ENCODE measurements at places on chromosomes 16 and 17.

GRCh38 chr17:42407289-42407836 is 15.7 kb downstream of the CAVIN1 start:
- no peak for DNase-seq

DNA sequence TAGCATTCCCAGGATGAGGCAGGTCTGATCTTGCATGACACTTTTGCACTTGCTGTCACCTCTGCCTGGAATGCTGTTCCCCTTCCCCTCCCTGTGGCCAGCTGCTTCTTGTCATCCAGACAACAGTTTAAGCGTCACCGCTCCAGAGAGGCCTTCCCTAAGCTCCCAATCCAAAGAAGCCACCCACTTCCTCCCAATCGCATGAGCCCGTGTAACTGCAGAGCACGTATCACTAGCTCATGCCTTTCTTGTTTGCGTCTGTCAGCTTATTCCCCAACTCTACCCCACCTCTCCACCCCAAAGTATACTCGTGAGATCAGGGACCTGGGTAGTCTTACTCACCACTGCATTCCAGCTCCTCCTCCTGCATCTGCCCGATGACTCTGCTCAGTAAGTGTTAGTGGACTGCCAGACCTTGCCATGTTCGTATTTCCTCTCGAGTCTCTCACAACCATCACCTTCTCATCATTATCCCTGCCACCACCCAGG is 92.8 kb downstream of the GAS7 start:
- DNase-seq, result no peak

DNA sequence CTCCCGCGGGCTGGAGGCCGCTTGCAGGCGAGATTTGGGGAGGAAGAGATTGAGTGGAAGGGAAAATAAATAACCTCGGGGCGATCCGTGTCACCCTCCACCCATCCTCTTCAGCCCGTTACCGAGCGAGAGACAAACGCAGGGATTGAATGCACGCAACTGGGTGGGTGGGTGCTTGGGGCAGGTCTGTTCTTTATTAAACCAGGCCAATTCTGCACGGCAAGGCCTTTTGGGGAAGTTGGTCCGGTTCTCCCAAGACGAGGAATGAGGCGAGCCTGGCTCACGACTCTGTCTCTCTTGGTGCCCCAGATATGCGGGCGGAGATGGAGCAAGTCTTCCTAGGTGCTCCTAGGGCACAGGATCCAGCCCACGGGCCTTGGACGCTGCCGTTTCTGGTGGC is 396 bp upstream of the HOXB7 start:
- DNase-seq, result no peak

DNA sequence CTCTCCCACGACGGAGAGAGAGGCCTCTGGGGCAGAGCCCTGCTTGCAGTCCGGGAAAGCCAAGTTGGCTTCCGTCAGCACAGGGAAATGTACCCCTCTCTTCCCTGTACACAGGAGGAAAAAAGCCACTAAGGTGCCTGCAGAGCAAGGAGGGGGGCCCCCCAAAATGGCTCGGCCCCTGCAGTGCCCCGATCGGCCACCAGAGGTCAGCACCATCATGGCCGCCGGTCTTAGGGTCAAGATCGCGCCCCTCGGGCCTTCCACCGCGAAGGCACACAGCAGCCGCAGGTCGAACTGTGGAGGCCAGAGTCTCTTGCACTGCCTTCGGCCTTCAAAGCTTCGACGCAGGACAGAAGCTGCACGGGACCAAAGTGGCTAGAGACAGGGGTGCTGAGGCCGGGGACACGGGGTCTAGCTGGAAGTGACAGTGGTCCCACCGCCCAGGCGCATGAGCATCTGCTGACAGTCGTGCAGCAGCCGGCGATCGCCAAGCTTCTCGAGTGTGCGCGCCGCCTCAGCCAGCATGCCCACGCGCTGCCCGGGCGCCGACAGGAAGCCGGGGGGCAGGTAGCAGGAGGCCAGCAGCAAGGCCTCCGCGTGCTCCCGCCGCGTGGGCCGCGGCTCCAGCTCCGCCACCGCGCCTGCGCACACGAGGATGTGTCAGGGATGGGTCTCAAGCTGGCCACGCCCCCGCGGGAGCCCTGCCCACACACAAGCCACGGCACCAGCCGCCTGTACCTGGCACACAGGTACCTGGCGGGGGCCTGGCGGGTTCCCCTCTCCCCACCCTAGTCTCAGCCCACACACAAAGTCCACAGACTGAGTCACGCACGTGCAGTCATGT is 24.4 kb downstream of the SREBF1 start:
- DNase-seq, result peak; percentile 51

DNA sequence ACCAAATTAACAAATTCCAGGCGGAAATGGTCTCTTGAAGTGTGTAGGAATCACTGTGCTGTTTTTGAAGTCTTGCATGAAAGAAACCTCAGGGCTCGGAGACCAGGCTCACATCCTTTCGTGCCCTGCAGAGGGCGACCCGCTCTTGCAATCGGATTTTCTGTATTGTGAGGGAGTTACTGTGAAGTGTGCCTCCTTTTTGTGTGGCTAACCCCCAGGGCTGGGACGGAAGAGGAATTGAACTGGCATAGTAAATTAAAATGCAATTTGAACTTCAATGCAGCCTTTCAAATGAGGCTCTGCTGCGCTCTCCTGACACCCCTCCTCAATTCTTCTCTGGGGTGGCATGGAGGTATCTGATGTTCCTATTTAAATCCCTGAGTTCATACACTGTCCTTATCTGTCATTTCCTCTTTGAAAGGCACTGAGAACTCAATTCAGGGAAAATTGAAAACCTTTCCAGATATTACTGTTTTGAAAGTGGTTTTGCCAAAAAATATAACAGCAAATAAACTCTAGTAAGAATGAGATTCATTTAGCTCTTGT is 51.5 kb upstream of the MGAT5B start:
- peak; percentile 21 for DNase-seq

DNA sequence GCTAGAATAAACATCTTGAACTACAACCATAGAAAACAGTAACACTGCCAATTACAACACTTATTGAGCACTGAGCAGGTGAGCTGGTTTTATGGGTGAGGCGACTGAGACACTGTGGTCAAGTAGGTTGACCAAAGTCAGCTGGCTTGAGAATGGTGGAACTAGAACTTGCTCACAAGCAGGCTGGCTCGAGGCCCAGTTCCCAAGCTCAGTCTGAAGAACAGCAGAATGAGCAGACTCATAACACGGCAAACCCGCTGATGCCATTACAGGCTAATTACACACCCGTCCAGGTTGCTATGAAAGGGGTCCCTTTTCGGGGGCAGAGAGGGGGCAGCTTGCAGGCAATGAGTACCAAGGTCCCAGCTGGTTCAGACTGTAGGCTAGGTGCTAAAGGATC is 6.5 kb downstream of the ZZEF1 start:
- no peak for DNase-seq

- DNase-seq, result no peak
Observed at GRCh38 chr16:49013727-49014080, 267.9 kb downstream of the CBLN1 start.

DNA sequence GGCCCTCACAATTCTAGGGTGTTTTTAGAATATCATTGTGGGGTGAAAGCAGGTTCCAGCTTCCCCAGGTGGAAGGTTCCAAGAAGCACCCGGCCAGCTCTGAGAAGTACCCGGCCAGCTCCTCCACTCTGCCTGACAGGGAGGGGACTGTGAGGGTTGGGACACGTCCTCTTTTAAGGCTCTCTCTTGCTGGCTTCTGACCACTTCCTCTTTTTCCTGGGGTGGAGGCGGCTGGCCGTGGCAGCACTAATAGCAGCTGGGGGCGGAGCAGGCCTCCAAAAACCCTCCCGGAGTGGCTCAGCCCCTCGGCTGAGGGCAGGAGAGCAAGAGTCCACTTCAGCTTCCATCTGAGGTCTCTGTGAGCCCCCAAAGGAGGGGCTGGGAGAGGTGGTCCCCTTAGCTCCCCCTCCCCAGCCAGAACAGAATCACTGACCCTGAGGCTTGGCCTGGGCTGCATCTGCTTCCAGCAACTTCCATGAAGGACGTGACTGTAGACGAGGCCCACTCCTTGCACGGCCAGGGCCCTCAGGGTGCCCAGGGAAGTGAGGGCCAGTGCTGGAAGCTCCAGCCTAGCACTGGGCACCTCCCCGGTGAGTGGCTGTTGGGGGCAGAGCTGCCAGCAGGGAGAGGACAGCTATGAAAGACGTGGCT is 26.7 kb upstream of the PLCG2 start:
- no peak for DNase-seq

DNA sequence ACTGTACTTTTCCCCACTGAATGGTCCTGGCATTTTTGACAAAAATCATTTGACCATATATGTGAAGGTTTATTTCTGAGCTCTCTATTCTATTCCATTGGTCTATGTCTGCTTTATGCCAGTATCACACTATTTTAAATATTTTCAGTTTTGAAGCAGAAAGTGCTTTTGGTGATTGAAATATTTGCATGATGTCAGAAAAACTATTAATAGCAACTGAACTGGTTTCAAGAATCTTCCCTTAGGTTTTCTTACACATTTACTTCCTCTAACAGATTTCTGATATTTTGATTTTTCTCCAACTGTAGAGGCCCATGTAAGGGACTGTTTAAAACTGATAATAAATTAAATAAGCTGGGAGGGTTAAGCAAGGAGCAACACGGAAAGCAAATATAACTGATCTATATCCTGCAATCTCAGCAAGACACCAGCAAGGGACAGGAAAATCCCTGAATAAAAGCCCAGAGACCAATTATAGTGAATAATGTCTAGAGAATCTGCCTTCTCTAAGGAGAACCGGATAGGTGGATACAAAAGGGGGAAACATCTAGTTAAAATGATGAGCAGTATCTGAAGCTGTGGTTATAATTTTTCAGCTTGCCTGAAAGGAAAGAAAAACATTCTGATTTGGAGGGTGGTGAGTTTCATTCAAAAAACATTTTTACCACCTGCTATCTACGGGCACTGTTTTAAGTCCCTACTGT is 80.9 kb upstream of the STAC2 start:
- no peak for DNase-seq

GRCh38 chr17:5843366-5844026 is 226.7 kb upstream of the WSCD1 start:
- DNase-seq, result no peak

- no peak for DNase-seq
Observed at GRCh38 chr17:57819285-57819684, 30.6 kb downstream of the MRPS23 start.

DNA sequence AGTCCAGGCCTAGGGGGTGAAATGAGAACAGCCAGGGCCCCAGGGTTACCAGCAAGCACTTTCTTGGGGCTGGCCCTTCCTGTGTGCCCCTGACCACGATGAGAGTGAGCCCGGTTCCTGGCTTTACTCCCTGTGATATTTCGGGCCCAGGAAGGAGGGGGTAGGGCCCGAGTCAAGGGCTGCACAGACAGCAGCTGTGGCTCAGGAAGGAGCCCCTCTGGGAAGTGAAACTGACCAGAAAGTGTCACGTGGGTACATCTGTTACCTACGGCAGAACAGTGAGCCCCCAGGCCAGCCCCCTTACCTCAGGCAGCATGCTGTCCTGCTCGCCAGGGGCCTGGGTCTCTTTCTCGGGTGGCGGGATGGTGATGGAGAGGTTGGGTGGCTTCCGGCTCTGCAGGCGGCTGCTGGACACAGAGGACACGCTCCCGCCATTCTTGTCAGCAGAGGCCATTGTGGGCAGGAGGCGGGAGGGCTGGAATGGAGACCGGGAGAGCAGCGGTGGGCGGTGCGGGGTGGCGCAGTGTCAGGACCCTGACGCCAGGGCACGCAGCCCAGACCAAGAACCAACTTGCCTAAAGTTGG is 13.8 kb downstream of the AANAT start:
- no peak for DNase-seq

DNA sequence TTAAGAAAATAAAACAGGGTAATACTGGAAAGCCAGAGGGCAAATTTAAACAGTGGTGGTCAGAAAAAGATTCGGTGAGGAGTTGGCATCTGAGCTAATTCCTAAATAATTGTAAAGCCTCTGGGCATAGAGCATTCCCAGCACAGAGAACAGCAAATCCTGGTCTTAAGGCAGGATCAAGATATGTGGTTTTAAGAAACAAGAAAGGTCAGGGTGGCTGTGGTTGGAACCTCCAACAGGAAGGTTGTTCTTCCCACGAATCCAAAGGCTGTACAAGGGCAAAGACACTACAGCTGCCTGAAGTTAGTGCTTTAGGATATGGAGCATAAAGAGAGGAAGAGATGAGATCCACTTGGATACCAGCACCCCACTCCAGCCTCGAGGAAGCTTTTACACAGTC is 114.6 kb downstream of the ZNF18 start:
- DNase-seq, result no peak

DNA sequence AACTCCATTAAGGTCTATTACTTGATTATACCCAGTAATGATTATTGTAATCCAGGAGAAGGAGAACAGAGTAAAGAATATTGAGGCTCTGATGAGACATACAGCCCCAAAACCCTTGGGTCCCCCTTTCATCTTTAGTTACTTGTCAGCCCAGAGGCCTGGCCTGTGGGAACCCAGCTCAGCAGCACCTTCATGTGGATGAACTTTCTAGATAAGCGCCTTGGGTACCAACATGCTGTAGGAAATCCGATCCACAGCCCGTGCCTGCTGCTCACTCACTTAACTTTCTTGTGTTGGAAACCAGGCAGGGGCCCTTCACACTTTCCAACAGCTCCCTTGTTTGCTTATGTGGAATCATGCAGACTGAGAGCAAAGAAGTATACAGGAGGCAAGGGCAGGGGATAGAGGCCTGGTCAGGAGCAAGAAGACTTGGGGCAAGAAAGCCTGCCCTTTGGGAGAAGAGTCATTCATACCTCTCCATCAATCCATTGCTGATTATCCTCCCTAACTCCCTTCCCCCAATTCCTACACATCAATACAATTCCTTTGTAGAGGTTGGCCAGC is 64.0 kb upstream of the SOX9 start:
- no peak for DNase-seq

DNA sequence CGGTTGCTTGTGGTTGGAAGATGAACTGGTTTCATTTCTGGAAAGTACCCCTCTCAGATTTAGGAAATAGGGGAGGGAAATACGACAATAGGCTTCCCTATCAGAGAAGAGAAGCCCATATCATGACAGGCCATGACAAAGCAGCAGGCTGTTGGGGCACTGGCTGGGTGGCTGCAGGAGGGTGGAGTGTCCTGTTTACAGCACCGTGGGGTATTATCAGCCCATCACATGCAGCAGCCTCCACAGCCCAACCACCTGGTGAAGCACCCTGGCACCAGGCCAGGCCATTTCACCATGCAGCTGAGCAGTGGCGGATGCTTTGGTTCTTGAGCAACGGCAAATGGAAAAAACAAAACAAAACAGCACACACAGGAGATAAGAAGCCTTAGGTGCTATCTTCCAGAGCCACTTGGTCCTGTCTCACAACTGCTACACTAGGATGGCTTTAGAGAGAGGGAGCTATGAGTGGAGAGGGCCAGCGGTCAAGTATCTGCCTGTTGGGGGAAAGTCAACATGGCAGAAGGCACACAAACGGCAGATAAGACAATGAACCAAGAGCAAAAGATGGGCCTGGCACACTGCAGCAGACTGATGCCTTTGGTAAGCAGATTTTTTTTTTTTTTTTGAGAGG is 24.2 kb downstream of the FAM117A start:
- peak; percentile 95 for DNase-seq

DNA sequence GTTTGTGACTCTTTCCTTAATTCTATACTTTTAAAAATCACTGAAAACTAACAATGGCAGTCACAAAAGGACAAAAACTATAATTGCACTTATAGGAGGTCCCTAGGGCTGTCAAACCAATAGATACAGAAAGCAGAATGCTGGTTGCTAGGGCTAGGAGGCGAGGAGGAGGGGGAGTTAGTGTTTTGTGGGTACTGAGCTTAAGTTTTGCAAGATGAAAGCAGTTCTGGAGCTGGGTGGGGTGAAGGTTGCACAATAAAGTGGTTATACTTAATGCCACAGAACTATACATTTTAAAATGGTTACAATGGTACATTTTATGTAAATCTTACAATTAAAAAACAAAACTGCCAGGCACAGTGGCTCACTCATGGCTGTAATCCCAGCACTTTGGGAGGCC is 27.3 kb downstream of the NUBP1 start:
- DNase-seq, result no peak

Measured in activated T-helper 1 cell treated with anti-CD3 and anti-CD28 coated beads, Interleukin-2, amount 50 U/mL, for 16 hours (primary cell).